ENCODE measurements at places on chromosomes 1 and 21.

- no peak for DNase-seq
Observed at GRCh38 chr1:56585985-56586384, 6.6 kb upstream of the PLPP3 start.

GRCh38 chr1:69791311-69791710 is 223.6 kb downstream of the LRRC7 start:
- DNase-seq: no peak

DNA sequence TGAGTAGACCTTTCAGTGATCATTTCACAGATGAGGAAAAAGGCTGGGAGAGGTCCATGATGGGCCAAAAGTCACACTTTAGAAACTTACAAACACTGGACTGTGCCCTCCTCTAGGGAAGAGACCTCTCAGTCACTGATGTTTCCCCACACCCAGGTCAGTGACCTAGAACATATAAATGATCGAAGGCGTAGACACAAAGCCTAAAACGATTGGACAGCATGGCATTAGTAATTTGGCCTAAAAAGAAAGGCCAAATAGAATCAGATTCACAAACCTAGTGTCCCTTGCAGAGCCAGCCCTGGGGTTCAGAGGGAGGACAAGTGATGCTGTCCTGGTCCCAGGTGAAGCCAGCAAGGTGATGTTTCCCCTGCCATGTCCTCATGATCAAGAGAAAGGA is 27.7 kb downstream of the TRABD2B start:
- no peak for DNase-seq

GRCh38 chr1:229985613-229986010 is 81.4 kb upstream of the GALNT2 start:
- no peak for DNase-seq

GRCh38 chr1:239811211-239811885 is 280.3 kb upstream of the FMN2 start:
- no peak for DNase-seq

DNA sequence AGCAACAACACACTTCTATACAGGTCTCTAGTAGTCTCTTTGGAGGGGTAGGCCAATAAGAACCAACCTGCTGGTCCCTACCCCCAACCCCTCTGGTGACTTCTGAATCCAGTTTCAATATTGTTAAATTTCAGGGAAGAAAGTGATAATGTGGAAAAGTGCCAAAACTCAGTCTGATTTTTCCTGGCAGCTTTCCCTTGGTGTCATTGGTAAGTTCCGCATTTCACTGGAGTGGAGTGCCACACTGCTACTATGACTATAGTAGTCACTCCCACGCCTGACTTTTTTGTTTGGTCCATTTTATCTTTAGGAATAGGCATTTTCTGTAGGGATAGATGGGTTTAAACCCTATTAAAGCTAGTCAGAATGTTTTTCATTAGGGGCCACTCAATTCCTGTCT is 5.7 kb upstream of the ARID1A start:
- DNase-seq: no peak

- no peak for DNase-seq
Observed at GRCh38 chr1:212976586-212976985, 26.2 kb downstream of the VASH2 start.

GRCh38 chr1:232883992-232884661 is 66.3 kb upstream of the NTPCR start:
- DNase-seq: no peak

GRCh38 chr1:206754011-206754410 is 16.6 kb upstream of the IL19 start:
- DNase-seq: no peak

- no peak for DNase-seq
Observed at GRCh38 chr21:25149022-25149421, 458.3 kb downstream of the MRPL39 start.

DNA sequence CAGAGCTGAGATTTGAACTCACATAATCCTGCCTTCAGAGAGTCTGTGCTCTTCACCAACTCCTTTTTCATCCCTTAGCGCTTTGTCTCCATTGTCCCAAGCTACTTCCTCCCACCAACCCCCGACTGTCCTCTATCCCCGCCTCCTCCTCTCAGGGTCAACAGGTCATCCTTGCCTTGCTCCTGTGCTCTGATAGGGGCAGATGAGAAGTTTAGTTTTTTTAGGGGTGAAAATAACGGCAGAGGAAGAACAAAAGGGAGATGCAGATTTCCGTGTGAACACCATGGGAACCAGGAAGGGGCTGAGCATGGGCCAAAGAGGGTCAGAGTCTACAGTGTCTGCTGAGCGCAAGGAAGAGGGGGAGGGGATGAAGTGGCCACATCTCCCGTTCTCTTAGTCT is 31.9 kb downstream of the GLUL start:
- DNase-seq: no peak

DNA sequence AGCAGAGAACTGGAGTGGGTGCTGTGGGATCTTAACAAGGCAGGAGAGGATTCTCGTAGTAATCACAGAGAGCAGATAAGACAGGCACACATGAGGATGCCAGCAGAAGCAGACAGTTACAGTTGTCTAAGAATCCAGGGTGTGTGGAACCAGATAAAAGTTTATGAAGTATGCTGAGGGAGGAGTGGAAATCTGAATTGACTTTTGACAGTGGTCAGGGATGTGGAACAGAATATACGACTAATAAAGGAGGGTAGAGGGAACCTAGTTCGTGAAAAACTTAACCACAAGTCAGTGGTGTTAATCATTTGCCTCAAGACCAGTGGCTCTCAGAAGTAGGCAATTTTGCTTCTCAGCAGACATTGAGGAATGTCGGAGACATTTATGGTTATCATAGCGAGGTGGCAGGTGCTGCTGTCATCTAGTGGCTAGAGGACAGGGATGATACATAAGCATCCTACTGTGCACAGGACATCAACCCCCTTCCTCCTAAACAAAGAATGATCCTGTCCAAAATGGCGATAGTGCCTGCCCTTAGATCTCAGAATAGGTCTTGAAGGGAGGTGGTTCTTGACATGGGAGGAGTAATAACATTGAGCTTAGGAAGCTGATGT is 3.0 kb downstream of the LRRC8D start:
- no peak for DNase-seq

- no peak for DNase-seq
Observed at GRCh38 chr1:70706381-70707037, 295.4 kb downstream of the CTH start.

- DNase-seq: no peak
Observed at GRCh38 chr1:43536196-43536863, 5.6 kb downstream of the PTPRF start.

DNA sequence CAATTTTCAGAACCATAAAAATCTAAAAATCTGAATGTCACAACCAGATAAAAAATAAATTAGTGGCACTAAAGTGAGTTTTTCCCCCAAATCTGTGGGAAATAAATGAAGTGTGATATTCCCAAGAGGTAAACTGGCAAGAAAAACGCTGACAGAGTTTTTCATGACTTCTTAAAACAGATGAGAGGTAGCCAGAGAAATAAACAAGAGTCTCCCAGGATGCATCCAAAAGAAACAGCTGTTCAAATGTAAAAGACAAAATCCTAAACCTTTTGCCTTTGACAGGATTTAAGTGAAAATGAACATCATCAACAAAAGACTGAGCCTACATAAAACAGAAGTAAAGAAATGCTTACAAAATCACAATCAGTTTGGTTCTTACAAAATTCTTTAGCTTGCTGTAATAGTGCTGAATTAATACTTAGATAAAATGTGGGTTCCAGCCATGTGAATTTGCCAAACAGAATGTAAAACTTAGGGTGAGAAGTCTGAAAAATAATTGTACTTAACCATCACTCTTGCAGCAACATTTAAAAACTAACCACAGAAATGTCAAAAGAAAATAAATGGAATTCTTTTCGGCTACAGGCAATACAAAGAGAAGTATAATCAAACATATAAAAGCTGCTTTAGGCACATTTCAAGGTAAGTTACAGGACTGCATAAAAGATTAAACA is 133.6 kb downstream of the EIF4G3 start:
- DNase-seq: no peak

- no peak for DNase-seq
Observed at GRCh38 chr1:15810073-15810472, 2.6 kb upstream of the UQCRHL start.
